MCF 10A (cell line): ENCODE measurements at places on chromosomes 12 and 14. TPM values are rescaled to one million over a fixed set of nuclear protein-coding genes. Genes with fewer than 3 reads are reported as not detected.

- no peak for DNase-seq
Observed at GRCh38 chr12:2364631-2365051, 311.9 kb downstream of the CACNA1C start.

GRCh38 chr12:88327276-88327675 lies 185.2 kb downstream of the TMTC3 start:
- no peak for DNase-seq

- DNase-seq, result no peak
Observed at GRCh38 chr12:3043406-3043805, 33.8 kb upstream of the TSPAN9 start.

PPP2R5C gene
- 118 and 122 TPM in 2 replicates for total RNA-seq

DNA sequence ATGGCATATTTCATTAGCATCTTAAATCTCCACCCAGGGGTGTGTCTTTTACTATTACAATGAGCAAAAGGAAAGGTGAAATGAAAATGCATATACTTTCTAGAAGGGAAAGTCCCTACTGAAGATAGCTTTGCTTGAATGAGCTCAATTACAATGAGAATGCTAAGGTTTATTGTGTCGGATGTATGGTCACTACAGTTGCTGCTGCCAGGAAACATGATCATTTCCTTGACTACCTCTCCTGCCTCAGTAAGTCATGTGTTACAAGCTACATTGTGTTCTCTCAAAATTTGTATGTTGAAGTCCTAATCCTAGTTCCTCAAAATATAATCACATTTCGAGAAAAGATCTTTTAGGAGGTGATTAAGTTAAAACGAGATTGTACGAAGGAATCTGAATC lies 322.2 kb downstream of the MDGA2 start:
- DNase-seq, result no peak

- no peak for DNase-seq
Observed at GRCh38 chr12:118061011-118061872, at the start of gene WSB2. TSS of gene WSB2 (minus strand) at chr12:118061179. CDS start at chr12:118061048, 131 bp downstream.

PIWIL1 gene
- total RNA-seq, result not detected in 2 replicates

P3H3 gene
- total RNA-seq, result 0.47 and 1.3 TPM in 2 replicates

GRCh38 chr14:104245075-104245474 lies 106.7 kb downstream of the KIF26A start:
- no peak for DNase-seq

CLEC2A gene
- total RNA-seq, result not detected in 2 replicates

DNA sequence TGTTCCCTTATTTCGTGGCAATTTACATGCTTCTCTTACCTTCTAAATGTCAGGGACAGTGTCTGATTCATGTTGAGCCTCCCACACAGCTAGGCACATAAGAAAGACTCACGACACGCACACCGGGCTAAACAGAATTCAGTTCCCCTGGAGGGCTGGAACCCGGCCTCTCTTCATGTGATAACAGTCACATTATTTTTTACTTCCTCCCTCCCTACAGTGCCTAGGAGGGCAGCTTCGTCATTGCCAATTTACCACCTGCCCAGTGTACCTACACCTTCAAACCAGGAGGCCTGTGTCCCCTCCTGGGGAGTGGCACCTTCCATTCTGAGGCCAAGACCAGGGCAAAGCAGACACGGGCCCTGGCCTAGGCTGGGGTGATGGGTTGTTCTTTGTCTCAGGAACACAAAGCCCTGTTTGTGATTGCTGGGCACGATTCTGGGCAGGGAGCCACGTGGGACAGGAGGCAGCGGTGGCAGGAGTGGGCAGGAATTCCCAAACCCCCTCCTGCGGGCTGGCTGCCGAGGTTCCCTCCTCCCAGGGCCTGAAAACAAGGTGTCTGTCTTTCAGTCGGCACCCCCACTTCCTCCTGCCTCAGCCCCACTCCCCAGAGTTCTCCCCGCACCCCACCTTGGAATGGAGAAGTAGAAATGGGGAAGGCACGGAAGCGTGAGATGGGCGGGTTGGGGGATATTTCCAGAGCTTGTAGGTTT lies 6.8 kb upstream of the RASAL1 start:
- no peak for DNase-seq

- no peak for DNase-seq
Observed at GRCh38 chr14:98170575-98170974, 1101.4 kb downstream of the BCL11B start.

SPTSSA gene
- 28.2 and 30.5 TPM in 2 replicates for total RNA-seq

GRCh38 chr12:64180951-64181350 lies 41.1 kb downstream of the KICS2 start:
- peak; percentile 60 for DNase-seq

DIO2 gene
- 0.07 and 0.26 TPM in 2 replicates for total RNA-seq

DNA sequence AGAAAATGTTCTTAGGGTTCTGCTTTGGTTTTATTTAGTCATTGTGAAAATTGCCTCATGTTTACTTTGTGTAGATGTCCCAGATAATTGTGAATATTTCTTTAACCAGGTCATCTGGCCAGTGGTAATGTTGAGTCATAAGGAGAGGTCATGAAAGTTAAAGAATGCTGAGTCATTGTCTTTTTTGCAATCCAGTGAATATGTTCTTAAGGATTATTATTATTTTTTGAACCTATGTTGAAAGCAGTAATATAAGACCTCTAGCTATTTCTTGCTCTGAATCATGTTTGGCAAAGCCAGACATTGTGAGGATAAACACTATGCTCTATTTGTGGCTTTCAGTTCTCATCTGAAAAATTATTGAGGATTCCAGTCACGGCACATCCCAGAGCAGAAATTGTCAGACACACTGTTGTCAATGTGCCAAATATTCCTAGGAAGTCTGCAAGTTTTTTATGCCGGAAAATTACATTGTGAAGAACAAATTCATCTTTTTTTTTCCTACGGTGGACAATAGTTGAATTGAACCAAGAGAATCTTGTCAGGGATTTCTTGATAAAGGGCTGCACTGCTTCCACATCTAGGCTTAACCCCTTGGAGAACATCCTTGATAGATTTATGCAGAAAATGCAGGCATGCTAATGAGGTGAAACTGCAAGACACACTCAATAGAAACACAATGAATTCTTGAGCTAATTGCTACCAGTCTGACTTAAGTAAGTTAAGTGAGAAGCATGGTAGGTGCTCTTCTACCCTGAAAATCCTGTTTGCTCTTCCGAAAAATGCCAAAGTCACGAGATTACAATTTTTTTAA lies 369.6 kb downstream of the ATP23 start:
- peak; percentile 93 for DNase-seq

TSPAN19 gene
- 0.63 and 1.1 TPM in 2 replicates for total RNA-seq

KRT73 gene
- total RNA-seq, result not detected in 2 replicates

DNA sequence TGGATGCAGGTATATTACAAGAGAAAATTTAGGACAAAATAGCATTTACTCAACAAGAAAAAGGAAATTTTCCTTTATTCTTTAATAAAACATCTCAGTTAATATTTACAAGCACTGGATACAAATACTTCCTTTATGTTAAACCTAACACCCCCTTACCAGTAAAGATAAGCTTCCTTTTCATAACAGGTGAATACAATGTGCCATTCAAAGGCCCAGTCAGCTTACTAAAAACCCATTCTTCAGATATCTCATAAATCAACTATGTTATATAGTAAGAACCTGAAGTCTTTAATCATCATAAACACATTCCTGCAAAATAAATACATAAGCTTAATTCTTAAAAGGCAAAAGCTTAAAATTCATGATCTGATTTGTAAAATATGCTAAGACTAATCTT lies 52.6 kb downstream of the LRP6 start:
- no peak for DNase-seq

DNA sequence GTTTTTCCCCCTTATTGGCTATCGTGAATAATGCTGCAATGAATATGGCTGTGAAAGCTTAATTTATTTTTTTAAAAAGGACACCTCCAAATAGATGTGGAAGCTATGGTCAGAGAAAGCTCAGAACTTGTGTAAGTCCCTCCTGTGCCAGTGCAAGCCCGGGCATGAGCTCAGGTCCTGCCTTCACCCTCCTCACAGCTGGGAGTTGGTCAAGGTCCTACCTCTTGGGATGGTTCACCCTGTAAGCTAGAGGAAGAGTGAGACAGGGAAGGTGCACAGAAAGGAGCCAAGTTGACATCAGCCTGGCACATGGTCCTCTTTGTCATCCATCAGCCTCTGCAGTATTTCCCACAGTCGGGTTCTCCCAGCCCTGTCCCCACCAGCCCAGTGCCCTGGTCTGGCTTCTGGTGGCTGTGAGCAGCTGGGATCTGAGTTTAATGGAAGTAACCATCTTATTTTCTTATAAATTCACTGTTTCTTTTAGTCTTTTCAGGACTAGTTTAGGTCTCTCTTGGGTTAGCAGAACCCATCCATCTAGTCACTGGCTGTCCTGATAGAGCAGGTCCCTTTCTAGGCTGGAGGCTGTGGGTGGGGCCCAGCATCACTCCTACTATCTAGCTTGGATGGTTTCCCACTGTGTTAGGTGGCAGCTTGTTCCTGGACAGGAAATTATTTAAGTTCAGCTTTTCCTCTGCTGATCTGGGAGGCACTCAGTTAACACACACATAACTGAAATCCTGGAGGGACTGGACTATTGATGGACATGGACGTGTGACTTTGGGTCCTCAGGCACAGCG lies 11.8 kb upstream of the PLEKHG3 start:
- DNase-seq, result no peak

TM7SF3 gene
- total RNA-seq, result 112 and 119 TPM in 2 replicates

EIF2S3B gene
- total RNA-seq, result 7.9 and 9.3 TPM in 2 replicates

TMEM253 gene
- 0.59 and 1.6 TPM in 2 replicates for total RNA-seq

AJUBA gene
- 82.1 and 138 TPM in 2 replicates for total RNA-seq

MAP3K12 gene
- total RNA-seq, result 4.6 and 5.9 TPM in 2 replicates

DNA sequence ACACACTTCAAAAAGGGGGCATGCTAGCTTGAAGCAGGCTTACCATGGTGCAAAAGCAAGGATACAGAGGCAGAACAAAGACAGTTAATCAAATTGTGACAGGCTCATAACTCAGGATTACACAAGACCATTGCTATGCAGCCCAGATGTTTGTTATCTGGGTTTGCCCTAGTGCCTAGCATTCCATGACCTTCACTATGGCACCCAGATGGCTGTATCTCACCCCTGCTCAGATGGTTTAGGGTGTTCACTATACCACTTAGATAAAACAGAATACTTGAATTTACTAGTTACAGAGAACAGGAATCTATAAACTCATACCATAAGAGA lies 56.2 kb downstream of the SDR9C7 start:
- peak; percentile 11 for DNase-seq

CHPT1 gene
- total RNA-seq, result 28.1 and 33.5 TPM in 2 replicates

- no peak for DNase-seq
Observed at GRCh38 chr12:10708862-10709261, 14.3 kb downstream of the YBX3 start.

- DNase-seq, result no peak
Observed at GRCh38 chr12:117832459-117833457, 136.0 kb downstream of the KSR2 start.

MYO1A gene
- 0.12 and 0.42 TPM in 2 replicates for total RNA-seq

DNA sequence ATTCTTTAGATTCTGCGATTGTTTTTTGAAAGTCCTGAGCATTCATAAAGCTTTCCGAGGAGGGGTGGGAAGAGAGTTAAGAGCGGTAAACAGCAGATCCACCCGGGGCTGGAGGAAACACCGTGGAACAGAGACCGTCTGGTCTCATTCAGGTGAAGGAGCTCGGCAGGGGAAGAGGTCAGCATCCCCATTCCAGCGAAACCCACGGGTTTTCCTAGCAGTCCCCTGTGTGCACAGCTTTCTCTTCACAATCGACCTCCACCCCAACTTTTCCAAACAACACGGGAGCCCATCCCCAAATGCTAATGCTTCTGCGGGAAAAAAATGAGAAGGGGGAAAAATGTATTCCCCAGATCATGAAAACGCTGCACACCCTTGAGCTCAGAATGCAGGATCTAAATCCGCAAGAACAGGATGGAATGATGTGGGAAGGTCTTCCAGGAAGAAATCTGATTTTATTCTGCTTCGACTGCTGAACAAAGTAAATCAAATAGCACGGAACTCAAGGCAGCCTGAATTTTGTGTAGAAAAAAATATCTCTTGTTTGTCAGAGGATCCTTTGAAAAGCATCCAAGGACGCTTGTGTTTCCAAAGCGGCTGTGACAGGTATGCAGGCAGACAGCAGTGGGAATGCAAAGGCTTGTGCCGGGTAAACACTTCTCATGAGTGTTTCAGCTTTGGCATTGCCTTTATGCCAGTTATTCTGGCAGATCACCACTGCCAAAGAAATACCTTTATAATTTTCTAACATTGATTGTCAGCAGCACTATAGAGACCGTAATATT lies 128.8 kb downstream of the NDUFA12 start:
- no peak for DNase-seq

HPD gene
- total RNA-seq, result 0.21 TPM in 1 of 2 replicates, not detected in the other

GRCh38 chr14:102209224-102209966 lies 69.7 kb downstream of the WDR20 start:
- DNase-seq, result peak; percentile 18

DAO gene
- total RNA-seq, result not detected in 2 replicates

RND1 gene
- 1.0 and 1.2 TPM in 2 replicates for total RNA-seq

- DNase-seq, result no peak
Observed at GRCh38 chr14:67056684-67057083, 132.6 kb upstream of the GARIN2 start.

DNA sequence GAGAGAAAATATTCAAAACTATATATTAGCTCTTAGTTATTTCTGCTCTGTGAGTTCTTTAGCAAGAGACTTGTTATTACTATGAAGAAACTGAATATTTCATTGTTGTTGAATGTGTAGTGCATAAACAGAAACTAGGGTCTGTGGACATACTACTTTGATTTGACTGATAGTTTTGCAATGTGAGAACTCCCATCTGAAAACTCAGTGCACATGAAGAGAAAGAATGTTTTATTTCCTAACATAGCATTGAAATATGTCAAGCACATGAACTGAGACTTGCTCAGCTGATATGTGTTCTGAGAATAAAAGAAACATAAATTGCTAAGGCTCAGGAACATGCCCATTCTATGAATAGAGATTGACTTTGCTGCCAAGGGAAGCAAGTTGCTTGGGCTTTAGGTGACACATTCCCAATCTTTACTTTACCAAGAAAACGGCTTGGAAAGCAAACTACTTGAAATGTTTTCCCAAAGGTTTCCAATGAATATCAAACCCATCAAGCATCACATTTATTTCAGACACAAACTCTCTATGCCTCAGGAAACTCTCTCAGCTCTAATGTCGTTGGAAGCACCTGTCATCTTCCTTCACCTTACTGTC lies 290.4 kb downstream of the SLC16A7 start:
- DNase-seq, result no peak

DNA sequence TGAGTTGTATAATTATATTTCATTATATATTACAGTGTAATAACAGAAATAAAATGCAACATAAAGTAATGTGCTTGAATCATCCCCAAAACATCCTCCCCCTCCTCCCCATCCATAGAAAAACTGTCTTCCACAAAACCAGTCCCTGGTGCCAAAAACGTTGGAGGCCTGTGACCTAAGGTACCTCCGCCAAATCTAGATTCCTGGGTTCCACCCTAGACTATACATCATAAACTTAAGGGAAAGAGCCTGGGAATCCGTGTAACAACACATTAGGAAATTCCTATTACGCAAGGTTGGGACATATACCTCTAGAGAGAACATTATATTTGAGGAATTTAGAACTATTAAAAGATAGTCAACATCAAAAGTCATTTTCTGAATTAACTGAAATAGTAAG lies 38.0 kb downstream of the SPPL3 start:
- peak; percentile 86 for DNase-seq

PGAM5 gene
- 69.8 and 84.0 TPM in 2 replicates for total RNA-seq

- peak; percentile 99 for DNase-seq
Observed at GRCh38 chr12:124512667-124513296, 54.6 kb downstream of the NCOR2 start.

- DNase-seq, result no peak
Observed at GRCh38 chr12:70268972-70269371, 25.7 kb downstream of the CNOT2 start.

DUSP16 gene
- total RNA-seq, result 18.9 and 20.7 TPM in 2 replicates

FRMD6 gene
- total RNA-seq, result 104 and 135 TPM in 2 replicates
